ENCODE measurements at places on chromosomes 1 and 21.

DNA sequence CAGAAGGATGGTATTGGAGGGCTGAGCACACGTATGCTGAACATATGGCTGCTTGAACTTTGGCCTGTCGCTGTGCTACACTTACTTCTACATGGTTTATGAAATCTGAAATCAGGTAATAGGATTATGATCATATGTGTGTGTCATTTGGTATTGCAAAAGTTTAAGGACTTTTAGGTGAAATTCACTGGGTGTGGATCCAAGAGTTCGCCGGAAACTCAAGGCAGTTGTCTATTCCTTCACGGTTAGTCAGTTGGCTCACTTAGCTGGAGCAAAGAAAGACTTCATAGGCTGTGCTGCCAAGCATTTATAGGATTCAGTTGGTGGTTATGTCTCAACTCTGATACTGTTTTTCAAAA is 927 bp downstream of the UAP1 start:
- DNase-seq = no peak

GRCh38 chr1:26138974-26139558 is 19.8 kb upstream of the FAM110D start:
- no peak for DNase-seq

- no peak for DNase-seq
These were observed 60.4 kb upstream of the NEK7 start for GRCh38 chr1:198096390-198096789.

DNA sequence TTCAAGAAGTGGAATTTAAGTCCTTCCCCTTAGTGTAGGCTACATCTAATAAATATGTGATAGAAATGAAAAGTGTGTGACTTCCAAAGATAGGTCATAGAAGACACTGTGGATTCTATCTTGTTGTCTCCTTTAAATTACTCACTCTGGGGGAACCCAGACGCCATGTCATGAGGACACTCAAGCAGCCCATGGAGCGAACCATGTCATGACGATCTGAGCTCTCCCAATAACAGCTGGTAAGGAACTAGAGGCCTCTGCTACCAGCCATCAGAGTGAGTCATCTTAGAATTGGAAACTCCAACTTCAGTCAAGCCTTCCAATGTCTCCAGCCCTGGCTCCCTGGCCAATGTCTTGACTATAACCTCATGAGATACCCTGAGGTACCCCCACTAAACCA is 6.3 kb downstream of the COA7 start:
- DNase-seq = no peak
